Eye (tissue), 1 donor: ENCODE measurements at places on chromosomes 3 and 15.

GRCh38 chr3:53493963-53494791, at the start of gene CACNA1D:
Gene CACNA1D, plus strand, starts transcription at chr3:53494611. Its CDS starts 556 bp downstream, at chr3:53495167.
- peak; percentile 66 for DNase-seq

GRCh38 chr3:125605756-125606155, 10.5 kb upstream of the OSBPL11 start:
- peak; percentile 54 for DNase-seq

- DNase-seq = no peak
These were observed 664 bp upstream of the LARP6 start for GRCh38 chr15:70854666-70854976.

- DNase-seq = peak; percentile 3
These were observed 742.3 kb upstream of the CBLB start for GRCh38 chr3:106611116-106611515.

- peak; percentile 83 for DNase-seq
These were observed 551 bp downstream of the DNAJC13 start for GRCh38 chr3:132417695-132418411.

- DNase-seq = no peak
These were observed 656.8 kb upstream of the NECTIN3 start for GRCh38 chr3:110414855-110415254.

GRCh38 chr15:99425657-99426301, 140.0 kb upstream of the MEF2A start:
- DNase-seq = no peak
